ENCODE measurements at places on chromosomes 5 and 9.

- peak; percentile 27 for DNase-seq
Measured at GRCh38 chr5:89396278-89396954, 513.4 kb upstream of the MEF2C start.

GRCh38 chr9:103819936-103820335 lies 274.2 kb upstream of the SMC2 start:
- DNase-seq = no peak

- no peak for DNase-seq
Measured at GRCh38 chr5:96896276-96896675, 20.0 kb downstream of the ERAP2 start.

GRCh38 chr5:146781157-146781556 lies 97.4 kb downstream of the PPP2R2B start:
- no peak for DNase-seq

DNA sequence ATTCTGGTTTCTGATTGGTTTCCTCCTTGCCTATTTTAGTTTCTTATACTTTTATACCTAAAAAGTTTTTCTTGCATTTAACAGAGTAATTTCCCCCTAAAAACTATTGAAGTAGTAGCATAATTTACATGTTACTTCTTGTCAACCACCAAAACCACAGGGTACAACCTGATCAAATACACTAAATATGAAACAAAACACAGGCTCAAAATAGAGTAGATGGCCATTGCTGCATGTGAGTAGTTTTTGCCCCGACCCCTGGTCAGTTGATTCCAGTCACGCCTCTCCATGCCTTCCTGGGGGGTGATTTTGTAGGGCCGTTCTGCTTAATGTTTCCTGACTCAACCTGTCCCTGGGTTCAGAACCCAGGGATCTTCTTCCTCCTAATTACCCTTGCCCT lies 101.8 kb downstream of the TLE4 start:
- DNase-seq = no peak

GRCh38 chr5:88419931-88420330 lies 151.3 kb upstream of the TMEM161B start:
- no peak for DNase-seq

DNA sequence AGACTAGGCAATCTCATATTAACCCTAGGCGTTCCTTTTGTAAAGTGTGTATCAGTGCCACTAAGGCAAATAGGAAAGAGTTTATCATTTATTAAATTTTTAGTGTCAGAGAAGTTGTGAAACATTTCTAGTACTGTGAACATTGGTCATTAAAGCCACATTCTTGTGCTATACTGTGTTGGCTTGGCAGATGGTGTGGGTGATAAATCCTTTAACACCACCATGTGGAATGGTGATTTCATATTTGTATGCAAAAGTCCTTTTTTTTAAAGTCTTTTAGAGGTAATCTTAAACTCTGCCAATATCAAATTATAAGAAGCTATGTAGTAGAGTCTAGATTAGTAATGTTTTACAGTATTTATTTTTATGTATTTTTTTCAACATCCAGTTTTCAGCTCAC lies 18.1 kb downstream of the SLC12A2 start:
- DNase-seq = no peak

DNA sequence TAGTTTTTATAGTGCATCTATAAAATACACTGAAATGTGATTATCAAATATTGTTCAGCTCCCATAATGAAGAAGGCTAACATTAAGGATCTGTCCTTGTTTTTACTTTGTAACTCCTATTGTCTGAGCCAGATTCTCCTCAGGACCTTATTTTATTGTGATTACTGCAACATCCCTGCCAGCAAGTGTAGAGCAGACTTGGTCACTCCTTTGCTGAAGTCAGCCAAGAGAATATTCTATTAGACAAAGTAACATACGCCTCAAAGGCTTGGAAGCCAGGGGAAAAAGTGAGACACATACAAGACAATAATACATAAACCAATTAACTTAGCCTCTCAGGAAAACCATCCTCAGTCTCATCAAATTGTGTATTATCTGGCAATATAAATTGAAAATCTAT lies 269.6 kb downstream of the ARL15 start:
- no peak for DNase-seq

DNA sequence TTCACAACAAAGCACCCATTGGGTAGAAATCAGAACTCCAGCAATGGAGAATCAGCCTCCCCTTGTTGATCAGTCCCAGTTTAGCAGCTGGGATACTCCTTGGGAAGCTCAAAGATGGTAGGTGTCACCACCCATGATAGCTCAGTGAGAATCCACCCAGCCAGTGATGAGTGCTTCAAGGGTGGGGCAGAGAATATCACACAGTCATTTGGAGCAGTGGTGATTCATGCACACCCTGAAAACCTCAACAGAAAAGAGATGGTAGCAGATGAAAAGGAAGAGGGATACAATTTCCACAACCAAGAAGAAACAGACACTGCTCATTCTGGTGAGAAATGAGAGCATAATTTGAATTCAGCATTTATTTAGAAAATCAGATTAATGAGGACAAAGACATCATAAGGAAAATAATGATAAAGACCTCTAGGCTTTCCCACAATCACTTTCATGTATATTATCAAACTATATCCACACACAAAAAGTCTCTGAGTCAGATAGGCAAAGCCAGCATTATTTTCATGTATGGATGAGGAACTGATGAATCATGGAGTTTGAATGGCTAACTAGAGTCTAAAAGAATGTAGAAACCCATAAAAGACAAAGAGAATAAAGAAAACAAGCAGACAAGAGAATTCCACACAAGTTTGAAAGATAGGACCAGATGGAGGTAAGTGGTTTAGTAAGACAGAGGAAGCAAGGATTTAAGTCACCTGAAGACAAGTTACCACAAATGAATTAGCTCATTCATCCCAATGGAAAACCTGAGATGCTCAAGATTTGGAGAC lies 82.9 kb downstream of the FEM1C start:
- no peak for DNase-seq

Data from lung microvascular endothelial cell (primary cell).